Renal pelvis (tissue), 12 donors: ENCODE measurements at places on chromosomes 11 and 22. TPM values are rescaled to one million over a fixed set of nuclear protein-coding genes. Genes with fewer than 3 reads are reported as not detected.

DNA sequence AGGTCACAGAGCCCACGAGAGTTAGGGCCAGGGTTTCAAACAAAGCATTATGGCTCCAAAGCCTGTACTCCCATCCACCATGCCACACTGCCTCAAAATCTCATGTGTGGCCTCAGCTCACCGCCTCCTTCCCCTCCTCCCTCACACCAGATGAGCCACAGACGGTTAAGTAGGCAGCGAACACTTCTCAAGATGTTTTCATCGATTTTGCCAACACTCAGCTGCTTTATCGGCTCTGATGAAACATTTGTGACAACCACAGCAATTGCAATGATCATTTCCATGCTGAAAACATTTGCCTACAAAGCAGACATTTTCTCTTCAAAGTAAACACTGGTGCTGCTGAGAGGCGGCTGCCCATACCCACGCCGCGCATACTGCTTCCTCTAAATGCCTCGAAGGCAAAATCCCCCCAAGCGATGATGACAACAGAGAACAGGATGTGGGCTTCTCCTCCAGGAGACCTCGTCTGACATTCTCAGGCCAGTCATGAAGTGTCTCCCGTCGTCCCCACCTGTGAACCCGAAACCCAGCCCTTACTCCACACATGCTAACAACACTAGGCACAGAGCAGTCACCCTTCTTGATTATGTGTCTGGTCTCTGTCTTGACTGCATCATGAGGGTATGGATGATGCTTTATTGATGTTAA, 599.2 kb downstream of the SOX6 start:
- no peak for DNase-seq

DNA sequence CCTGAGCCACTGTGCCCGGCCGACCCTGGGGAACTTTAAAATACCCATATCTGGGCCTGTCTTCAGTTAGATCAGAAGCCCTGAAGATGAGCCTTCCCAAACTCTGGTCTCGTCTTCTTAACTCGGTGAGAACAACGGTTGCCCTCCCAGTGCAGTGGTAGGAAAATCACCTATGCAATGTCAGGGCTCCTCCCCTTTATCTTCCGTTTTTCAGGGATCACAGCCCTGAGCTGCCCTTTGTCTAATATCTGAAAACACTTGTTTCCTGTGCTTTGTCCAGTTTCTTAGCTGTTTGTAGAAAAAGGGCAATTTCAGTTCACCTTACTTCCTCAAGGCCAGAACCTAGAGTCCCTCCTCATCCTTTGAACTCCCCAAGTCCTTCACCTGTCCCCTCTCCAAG, 9.4 kb downstream of the DRAP1 start:
- no peak for DNase-seq

GRCh38 chr11:63779039-63779438, 10.5 kb upstream of the ZFTA start:
- DNase-seq: no peak

DNA sequence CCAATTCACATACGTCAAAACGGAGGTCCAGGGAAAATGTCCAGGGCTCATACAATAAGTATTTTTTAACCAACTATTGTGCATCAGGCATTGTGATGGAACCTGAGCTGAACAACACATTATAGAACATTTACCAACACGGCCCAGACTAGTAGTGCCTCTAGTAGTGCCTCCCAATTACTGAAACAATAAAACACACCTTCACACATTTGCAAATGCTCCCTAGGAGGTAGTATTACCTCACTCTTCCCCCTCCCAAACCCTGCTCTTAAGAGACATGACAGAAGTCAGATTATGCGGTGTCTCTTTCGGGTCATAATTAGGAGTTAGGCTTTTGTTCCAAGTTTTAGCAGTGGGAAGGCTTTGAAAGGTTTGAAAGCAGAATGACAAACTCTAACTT, 61.1 kb downstream of the PAK1 start:
- no peak for DNase-seq

- DNase-seq: no peak
These were observed 34.3 kb downstream of the RCOR2 start for GRCh38 chr11:63882555-63883242.

- peak; percentile 92 for DNase-seq
These were observed 13.5 kb upstream of the B4GALNT4 start for GRCh38 chr11:355581-356458.

Gene OR2AT4
- polyA plus RNA-seq: 0.05 TPM

Gene LRRC4C
- 13.1 TPM for polyA plus RNA-seq
